Astrocyte (in vitro differentiated cells and primary cell): ENCODE measurements at places on chromosomes 12 and 14.

GRCh38 chr12:45540661-45541341 is 188.7 kb upstream of the ARID2 start:
- no peak for DNase-seq

- no peak for DNase-seq
Measured at GRCh38 chr12:14048941-14049545, 67.6 kb upstream of the GRIN2B start.

DNA sequence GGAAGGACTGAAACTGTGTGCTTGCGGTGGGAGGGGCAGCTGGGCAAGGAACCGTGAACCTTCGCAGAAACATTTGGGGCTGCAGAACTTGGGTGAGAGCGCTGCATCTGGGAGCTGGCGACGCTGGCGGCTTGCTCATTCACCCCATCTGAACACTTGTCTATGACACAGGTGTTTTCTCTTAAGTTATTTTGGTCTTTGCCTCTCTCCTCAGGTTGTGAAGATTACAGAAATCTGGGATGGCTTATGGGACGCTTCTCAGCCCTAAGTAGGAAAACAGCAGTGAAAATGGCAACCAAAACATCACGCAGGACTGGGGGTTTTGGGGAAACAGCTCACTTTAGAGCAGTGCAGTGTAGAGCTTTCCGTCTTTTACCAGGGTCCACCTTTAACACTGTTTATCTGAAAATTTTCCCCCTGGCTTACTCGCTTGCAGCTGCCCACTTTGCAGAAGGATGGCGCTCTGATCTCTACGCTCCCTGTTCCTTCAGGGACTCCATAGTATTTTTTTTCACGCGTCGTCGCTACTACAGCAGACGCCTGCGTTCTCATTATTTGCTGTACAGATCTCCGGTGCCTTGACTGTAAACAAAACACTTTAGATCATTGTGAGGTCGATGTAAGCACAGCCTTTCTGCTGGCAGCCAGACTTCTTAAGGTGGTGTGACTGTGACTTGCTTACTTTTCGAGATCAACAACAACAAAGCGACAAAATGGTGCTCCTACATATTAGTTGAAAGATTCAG is 2.7 kb upstream of the CDKN1B start:
- peak; percentile 31 for DNase-seq

DNA sequence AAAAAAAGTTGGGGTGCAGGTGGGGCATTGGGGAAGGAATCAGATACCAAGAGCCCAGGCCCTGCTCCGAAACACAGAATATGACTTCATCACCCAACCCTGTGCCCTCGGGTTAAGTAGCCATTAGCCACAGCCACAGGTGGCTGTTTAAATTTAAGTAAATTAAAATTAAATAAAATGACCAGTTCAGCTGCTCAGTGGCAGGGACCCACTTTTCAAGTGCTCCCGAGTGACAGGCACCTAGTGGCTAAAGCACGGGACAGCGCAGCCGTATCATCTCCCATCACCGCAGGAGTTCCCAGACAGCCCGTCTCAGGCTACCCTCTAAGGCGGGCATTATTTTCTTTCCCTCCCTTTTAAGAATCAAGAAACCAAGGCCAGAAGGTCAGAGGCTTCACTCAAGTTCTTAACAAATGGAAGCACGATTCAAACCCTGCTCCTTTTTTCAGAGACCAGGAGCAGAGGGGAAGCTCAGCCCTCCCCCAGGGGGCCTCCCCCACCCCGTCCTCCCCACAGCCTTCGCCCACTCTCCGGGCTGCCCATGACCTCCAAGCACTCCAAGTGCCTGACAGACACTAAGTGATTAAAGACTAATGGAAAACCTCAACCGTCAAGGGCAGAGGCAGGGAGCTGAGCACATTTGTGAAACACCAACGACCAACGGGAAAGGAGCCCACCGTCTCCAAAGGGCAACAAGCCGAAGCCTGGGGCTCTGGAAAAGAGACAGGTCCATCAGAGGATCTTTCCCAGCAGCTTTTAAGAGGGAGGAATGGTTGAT is 5.2 kb downstream of the NCOR2 start:
- no peak for DNase-seq

DNA sequence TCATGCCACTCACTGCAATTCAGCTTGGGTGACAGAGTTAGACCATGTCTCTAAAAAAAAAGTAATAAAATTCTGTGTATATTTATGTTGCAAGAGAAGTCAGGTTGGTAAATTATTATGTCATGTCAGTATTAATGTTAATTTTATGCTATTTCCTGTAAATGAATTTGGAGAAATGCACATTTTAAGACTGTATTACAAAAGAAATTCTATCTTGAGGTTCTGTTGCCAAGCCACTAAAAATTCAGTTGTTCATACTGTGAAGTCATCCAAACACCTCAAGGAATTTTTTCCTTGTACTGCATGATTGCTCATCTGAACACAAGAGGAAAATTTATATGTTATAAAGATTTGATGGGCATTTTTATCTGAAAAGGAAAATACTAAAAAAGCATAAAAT is 23.3 kb upstream of the HMGA2 start:
- peak; percentile 78 for DNase-seq
